Fibroblast of lung (primary cell): ENCODE measurements at places on chromosomes 16 and 17. TPM values are rescaled to one million over a fixed set of nuclear protein-coding genes. Genes with fewer than 3 reads are reported as not detected.

- no peak overlapping the region for H3K27ac ChIP-seq
- H3K27me3 ChIP-seq: no peaks in the 10 kb centered on the region
- DNase-seq: no peak
- peaks cover 31% of the 10 kb centered on the region for H3K4me1 ChIP-seq
- no peak overlapping the region for H3K4me3 ChIP-seq
Observed at GRCh38 chr16:11097094-11097786, 152.9 kb downstream of the CLEC16A start.

CRYM gene
- 0.06 and 0.30 TPM in 2 replicates for polyA plus RNA-seq

BEAN1 gene
- 0.02 and 0.07 TPM in 2 replicates for polyA plus RNA-seq

DNA sequence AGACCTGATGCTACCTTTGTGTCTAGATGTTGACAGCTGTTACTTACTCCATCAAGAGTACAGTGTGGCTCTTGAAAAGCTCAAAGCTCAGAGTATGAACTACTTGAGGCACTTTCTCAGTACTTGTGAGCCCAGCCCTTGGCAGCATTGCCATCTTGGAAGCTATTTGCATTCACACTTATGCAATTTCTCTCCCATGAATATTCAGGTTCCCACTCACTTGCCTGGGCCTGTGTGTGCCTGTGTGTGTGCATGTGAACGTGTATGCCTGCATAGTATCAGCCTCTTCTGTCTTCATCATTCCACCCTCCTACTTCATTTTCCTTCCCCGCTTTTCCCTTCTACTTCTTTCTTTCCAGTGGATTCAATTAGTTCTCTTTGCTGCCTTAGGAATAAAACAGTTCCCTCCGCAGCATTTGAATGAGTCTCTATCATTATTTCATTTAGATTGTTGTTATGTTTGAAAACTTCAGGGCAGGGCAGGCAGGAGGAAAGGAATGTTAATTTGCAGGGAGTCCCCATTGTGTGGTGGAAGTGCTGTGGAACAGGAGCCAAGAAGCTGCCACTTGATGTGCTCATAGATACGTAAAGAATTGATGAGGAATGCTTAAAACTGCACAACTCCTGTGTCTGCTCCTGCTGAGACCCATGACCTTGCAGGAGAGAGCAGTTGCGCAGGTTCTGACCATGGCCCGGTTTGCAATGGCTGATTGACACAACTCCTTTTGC, 58.9 kb downstream of the HS3ST4 start:
- no peaks in the 10 kb centered on the region for H3K36me3 ChIP-seq
- H3K27me3 ChIP-seq: no peaks in the 10 kb centered on the region
- H3K4me3 ChIP-seq: no peak overlapping the region
- no peak overlapping the region for H3K27ac ChIP-seq

DNA sequence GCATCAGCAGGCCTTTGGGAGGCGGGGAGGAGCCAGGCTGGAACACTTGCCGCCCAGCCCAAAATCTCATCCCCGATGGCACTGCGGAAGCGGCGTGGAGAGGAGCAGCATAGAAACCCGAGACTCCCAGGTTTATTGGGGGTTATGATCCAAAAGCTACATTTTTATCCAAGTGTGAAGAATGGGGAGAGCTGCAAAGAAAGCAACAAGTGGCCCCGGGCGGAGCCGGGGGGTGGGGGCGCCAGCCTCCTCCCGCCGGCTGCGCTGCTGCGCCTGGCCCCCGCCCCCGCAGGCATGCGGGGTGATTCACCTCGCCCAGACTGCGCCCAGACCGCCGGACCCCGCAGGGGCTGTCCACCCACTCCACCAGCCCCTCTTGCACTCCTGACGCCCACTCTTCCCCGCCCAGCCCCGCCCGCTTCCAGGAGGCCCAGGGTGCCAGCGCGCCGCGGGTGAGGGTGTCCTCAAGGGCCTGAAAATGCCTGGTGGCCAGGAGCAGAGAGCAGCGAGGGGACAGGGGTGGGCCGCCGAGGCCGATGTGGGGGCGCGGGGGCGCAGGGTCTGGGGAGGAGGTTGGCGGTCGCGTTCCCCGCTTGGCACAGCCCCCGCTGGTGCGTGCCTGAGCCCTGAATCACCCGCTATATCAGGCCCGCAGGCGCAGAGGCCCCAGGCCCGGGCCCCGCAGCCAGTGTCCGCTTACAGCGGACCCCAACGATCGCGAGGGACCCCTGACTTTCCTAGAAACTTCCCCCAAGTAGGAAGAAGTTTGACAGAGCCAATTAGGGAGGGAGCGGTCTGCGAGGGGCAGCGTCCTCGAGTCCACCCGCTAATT, 1.3 kb downstream of the CAVIN1 start:
- H3K4me3 ChIP-seq: peak overlapping the region; percentile 100
- peaks cover 4% of the 10 kb centered on the region for H3K36me3 ChIP-seq
- H3K4me1 ChIP-seq: peaks cover 7% of the 10 kb centered on the region
- DNase-seq: peak; percentile 49

GRCh38 chr16:86092586-86093480, 193.9 kb downstream of the IRF8 start:
- no peaks in the 10 kb centered on the region for H3K27me3 ChIP-seq
- H3K4me3 ChIP-seq: no peak overlapping the region
- no peaks in the 10 kb centered on the region for H3K36me3 ChIP-seq
- H3K27ac ChIP-seq: no peak overlapping the region

STX1B gene
- 1.3 and 4.2 TPM in 2 replicates for polyA plus RNA-seq

DNA sequence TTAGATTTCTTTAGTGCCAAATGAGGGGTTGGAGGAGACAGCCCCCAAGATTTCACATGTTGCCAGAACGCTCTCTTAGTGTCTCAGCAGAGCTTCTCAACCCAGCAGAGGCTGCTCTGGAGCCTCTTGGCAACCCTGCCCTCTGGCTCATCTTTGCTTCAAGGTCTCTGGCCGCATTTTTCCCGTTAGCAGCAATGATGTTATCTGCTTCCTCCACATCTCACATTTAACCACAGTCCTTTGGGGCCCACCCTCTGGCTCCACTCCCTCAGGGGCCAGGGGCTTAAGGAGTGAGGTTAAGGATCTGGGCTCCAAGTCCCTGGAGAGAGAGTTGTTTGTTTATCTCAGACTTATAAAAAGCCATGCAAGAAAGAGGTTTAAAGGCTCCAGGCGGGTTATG, 3.3 kb upstream of the XYLT1 start:
- H3K27me3 ChIP-seq: no peaks in the 10 kb centered on the region
- no peaks in the 10 kb centered on the region for H3K36me3 ChIP-seq
- DNase-seq: no peak
- no peak overlapping the region for H3K27ac ChIP-seq
- no peak overlapping the region for H3K4me3 ChIP-seq

KRT12 gene
- polyA plus RNA-seq: not detected in 2 replicates

DNA sequence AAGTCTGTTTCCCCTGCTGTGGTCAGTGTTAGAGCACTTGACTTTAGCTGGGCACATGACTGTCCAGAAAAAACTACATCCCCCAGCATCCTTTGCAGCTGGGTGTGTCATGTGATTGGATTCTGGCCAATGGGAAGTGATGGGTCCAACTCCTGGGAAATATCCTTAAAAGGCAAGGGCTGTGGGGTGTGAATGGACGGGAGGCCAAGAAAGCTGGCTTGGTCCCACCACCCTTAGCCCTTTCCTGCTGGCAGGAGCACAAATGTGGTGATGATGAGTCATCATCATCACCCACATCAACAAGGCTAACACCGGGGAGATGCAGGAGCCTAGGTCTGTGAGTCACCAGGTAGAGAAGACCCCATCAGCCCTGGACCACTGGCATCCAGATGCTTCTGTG, 341.7 kb downstream of the C16orf95 start:
- no peaks in the 10 kb centered on the region for H3K27me3 ChIP-seq
- H3K4me1 ChIP-seq: no peaks in the 10 kb centered on the region
- peak; percentile 96 for DNase-seq
- H3K36me3 ChIP-seq: no peaks in the 10 kb centered on the region
- no peak overlapping the region for H3K4me3 ChIP-seq

DNA sequence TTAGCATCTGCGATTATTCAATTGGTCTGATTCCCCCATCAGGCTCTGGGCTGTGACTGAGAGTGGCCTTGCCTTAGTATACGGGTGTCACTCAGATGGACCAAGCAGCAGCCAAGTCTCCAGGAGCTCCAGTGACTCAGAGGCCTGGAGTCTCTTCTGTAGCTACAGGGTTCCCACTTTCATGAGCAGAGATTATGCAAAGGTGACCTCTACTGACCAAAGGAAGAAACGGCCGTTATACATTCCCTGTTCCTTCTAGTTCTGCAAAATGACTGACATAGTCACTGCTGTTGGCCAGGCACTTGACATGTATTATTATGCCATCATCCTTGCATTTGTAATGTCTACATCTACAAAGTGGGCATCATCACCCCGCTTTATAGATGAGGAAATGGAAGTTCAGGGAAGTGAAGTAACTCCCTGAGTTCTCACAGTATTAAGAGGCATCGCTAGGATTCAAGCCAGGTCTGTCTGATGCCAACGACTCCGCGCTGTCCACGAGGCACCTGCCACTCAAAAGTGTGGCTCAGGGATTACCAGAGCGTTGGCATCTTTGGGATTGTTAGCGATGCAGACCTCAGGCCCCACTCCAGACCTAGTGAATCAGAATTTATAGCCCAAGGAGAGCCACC, 23.3 kb downstream of the SLC38A7 start:
- H3K4me1 ChIP-seq: no peaks in the 10 kb centered on the region
- H3K27ac ChIP-seq: no peak overlapping the region
- H3K36me3 ChIP-seq: no peaks in the 10 kb centered on the region
- no peak overlapping the region for H3K4me3 ChIP-seq

DNA sequence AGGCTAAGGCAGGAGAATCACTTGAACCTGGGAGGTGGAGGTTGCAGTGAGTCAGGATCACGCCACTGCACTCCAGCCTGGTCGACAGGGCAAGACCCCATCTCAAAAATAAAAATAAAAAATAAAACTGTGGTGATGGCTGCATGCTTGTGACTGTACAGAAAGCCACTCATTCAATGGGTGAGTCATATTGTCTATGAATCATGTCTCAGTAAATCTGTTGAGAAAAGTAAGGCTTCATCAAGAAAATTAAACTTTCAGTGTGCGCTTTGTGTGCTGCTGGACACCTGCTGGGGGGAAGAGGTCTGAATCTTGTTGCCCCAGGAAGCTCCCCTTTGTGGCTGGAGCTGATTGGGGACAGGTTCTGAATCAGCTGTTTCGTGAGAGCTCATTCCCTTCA, 11.3 kb downstream of the NUBP1 start:
- peaks cover 4% of the 10 kb centered on the region for H3K4me1 ChIP-seq
- H3K27me3 ChIP-seq: no peaks in the 10 kb centered on the region
- H3K36me3 ChIP-seq: peaks cover 3% of the 10 kb centered on the region
- no peak overlapping the region for H3K4me3 ChIP-seq
- no peak overlapping the region for H3K27ac ChIP-seq

DNA sequence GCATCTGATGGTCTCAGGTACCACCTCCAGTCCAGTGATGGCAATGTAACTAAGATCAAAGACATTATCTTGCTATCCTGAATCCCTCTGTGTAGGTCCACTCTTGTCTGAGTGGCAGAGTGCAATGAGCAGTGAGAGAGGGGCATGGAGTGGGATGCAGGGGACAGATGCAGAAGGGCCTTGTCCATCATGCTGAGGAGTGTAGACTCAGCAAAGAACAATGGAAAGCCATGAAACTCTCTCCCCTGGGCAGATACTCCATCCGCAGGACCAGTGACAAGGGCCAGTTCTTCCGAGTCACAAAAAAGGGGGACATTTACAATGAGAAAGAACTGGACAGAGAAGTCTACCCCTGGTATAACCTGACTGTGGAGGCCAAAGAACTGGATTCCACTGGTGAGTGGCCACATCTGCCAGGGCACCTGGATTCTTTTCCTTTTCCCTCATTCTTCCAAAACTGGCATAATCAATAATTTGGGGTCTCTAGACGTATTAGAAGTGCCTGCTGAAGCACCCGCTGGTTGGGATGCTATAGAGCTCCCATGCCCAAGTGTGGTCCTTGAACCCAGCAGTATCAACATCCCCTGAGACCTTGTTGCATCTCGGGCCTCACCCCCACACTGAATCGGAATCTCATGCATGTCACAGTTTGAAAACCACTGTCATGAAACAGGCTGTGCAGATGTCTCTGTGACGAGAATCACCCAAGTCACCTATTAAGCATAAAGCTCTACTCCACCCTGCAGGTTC, 29.5 kb downstream of the CDH5 start:
- H3K36me3 ChIP-seq: no peaks in the 10 kb centered on the region
- no peaks in the 10 kb centered on the region for H3K4me1 ChIP-seq
- peaks cover 5% of the 10 kb centered on the region for H3K27me3 ChIP-seq
- no peak overlapping the region for H3K27ac ChIP-seq

DNA sequence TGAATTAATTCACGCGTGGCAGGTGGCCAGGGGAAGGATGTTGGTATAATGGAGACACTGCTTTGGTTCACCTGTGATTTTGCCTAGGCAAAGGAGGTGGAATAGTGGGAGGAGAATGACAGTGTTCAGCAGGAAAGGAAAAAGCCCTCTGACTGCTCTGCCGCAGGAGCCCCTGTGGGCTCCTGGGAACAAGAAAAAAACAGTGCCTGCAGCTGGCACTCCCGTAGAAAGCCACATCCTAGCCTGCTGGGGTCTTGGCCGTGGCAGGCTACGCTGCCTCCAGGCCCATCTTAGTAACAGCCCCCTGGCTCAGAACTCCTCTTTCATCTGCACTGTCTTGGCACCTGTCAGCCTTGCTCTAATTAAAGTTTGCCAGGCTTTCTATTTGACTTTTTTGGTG, 20.6 kb downstream of the ADORA2B start:
- no peak overlapping the region for H3K4me3 ChIP-seq
- H3K4me1 ChIP-seq: peaks cover 5% of the 10 kb centered on the region
- H3K27ac ChIP-seq: no peak overlapping the region
- DNase-seq: no peak

TBX6 gene
- polyA plus RNA-seq: not detected in 2 replicates

SLC12A3 gene
- not detected in 2 replicates for polyA plus RNA-seq

- H3K4me3 ChIP-seq: no peak overlapping the region
- no peaks in the 10 kb centered on the region for H3K4me1 ChIP-seq
- H3K36me3 ChIP-seq: no peaks in the 10 kb centered on the region
- no peak overlapping the region for H3K27ac ChIP-seq
- no peaks in the 10 kb centered on the region for H3K27me3 ChIP-seq
- DNase-seq: no peak
Observed at GRCh38 chr16:78288888-78289287, 189.4 kb downstream of the WWOX start.

GRCh38 chr17:2593821-2594721, 617 bp downstream of the PAFAH1B1 start:
- peak; percentile 70 for DNase-seq
- peak overlapping the region; percentile 77 for H3K4me3 ChIP-seq
- H3K27ac ChIP-seq: peak overlapping the region; percentile 89
- no peaks in the 10 kb centered on the region for H3K36me3 ChIP-seq

- H3K4me1 ChIP-seq: peaks cover 15% of the 10 kb centered on the region
- H3K27me3 ChIP-seq: no peaks in the 10 kb centered on the region
- DNase-seq: peak; percentile 31
- no peak overlapping the region for H3K4me3 ChIP-seq
Observed at GRCh38 chr17:41492771-41493170, 3.1 kb upstream of the KRT36 start.

TBC1D3L gene
- polyA plus RNA-seq: 3.2 and 5.3 TPM in 2 replicates

SKAP1 gene
- not detected in 2 replicates for polyA plus RNA-seq

DNA sequence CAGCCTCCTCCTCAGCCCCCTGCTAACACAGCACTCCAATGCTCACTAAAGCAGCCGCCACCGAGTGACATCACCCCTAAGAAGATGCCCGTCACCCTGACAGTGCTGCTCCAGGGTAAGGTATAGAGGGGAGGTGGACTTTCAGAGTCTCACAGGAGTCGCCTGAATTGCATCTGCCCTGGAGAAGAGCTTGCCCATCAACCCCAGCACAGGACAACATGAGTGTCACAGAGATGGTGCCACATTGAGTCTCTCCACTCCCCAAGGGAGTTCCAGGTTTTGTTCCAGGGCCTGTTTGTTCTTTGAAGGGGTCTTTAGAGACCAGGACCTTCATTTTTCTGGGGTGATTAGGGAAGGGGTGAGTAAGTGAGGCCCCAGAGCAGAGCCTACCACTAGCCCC, 2.2 kb upstream of the P2RX5 start:
- DNase-seq: no peak
- H3K27ac ChIP-seq: no peak overlapping the region
- peaks cover 6% of the 10 kb centered on the region for H3K27me3 ChIP-seq
- no peaks in the 10 kb centered on the region for H3K36me3 ChIP-seq
- H3K4me3 ChIP-seq: no peak overlapping the region
